SJCRH30 (cell line): ENCODE measurements at places on chromosomes 1 and 21.
A peak's percentile ranks its signal among the peaks of the same experiment; 100 is the strongest.

- H3K27me3 ChIP-seq, result no peaks in the 10 kb centered on the region
- no peaks in the 10 kb centered on the region for H3K36me3 ChIP-seq
- peaks cover 10% of the 10 kb centered on the region for H3K4me1 ChIP-seq
- H3K27ac ChIP-seq, result no peak overlapping the region
- DNase-seq, result no peak
Observed at GRCh38 chr1:241485145-241485544, 34.4 kb downstream of the FH start.

GRCh38 chr1:27543284-27543683 lies 53.3 kb upstream of the WASF2 start:
- no peak for DNase-seq
- peak overlapping the region; percentile 44 for H3K27ac ChIP-seq
- H3K4me3 ChIP-seq, result no peak overlapping the region
- H3K27me3 ChIP-seq, result no peaks in the 10 kb centered on the region

DNA sequence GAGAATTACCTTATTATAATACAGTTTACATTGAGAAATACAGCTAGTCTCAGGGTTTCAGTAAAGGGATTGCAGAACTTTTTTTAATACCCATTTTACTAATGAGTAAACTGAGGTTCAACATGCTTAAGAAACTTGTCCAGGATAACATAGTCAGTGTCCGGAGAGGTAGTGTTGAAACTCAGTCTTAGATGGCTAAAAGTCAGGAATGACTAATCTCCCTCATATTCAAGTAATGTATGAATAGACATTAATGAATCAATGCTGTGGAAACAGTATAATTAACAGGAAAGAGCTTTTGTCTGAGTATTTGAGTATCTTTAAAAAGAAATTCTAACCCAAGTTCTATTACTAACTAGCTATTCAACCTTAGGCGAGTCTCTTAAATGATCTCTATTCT lies 397.6 kb downstream of the PLA2G4A start:
- no peaks in the 10 kb centered on the region for H3K27me3 ChIP-seq
- H3K36me3 ChIP-seq, result no peaks in the 10 kb centered on the region
- DNase-seq, result no peak
- no peak overlapping the region for H3K4me3 ChIP-seq
- H3K4me1 ChIP-seq, result no peaks in the 10 kb centered on the region
- no peak overlapping the region for H3K27ac ChIP-seq

- peaks cover 60% of the 10 kb centered on the region for H3K4me1 ChIP-seq
- no peaks in the 10 kb centered on the region for H3K27me3 ChIP-seq
- H3K27ac ChIP-seq, result peak overlapping the region; percentile 53
- H3K36me3 ChIP-seq, result peaks cover 5% of the 10 kb centered on the region; the same call in 1 of the 2 replicates
- DNase-seq, result peak; percentile 89
- no peak overlapping the region for H3K4me3 ChIP-seq
Observed at GRCh38 chr1:204872262-204872881, 1.7 kb downstream of the NFASC start.

- peaks cover 4% of the 10 kb centered on the region for H3K4me1 ChIP-seq
- H3K27ac ChIP-seq, result no peak overlapping the region
- no peaks in the 10 kb centered on the region for H3K27me3 ChIP-seq
Observed at GRCh38 chr1:52237430-52237829, 95.5 kb downstream of the ZFYVE9 start.
